ENCODE measurements at places on chromosomes 3 and 15. TPM values are rescaled to one million over a fixed set of nuclear protein-coding genes. Genes with fewer than 3 reads are reported as not detected.

The ALPK3 gene
- total RNA-seq = 9.5 TPM

The PLSCR2 gene
- not detected for total RNA-seq

The TNNC1 gene
- total RNA-seq = 0.67 TPM

- peaks cover 29% of the 10 kb centered on the region for H3K4me1 ChIP-seq
- peak overlapping the region; percentile 53 for H3K27ac ChIP-seq
- no peak overlapping the region for H3K4me3 ChIP-seq
- H3K27me3 ChIP-seq = no peaks in the 10 kb centered on the region
These were observed 9.8 kb downstream of the TFG start for GRCh38 chr3:100719136-100719535.

DNA sequence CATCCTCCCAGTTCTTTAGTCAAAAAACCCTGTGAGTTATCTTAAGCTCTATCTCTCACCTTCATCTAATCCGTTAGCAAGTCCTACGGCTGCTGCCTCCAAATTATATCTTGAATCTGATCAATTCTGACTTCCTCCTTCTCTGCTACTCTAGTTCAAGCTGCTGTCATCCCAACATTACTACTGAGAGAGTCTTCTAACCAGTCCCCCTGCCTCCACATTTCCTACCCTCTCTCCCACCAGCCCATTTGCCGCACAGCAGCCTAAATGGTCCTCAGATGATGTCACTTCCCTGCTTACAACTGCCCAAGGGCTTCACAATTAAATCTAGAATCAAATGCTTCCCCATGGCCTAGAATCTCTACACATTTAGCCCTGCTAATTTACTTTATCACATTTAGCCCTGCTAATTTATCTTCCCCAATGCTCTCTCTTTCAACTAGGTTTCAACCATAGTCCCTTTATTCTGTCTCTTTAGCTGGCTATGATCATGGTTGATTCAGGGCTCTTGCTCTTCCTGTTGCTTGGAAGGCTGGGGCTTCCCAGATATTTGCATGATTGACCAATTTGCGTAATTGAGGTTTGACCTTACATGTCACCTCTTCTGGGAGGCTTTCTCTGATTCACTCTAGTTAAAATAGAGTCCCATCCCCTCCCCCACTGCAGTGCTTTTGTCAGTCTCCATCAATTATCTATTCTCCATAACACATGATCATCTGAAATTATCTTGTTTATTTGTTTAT lies 11.0 kb upstream of the ARL14 start:
- H3K4me1 ChIP-seq = peaks cover 33% of the 10 kb centered on the region
- H3K36me3 ChIP-seq = no peaks in the 10 kb centered on the region
- DNase-seq = peak; percentile 36
- no peaks in the 10 kb centered on the region for H3K27me3 ChIP-seq
- no peak overlapping the region for H3K4me3 ChIP-seq

All from neural progenitor cell (in vitro differentiated cells).